ENCODE measurements at places on chromosomes 4 and X.

- H3K36me3 ChIP-seq, result peaks cover 3% of the 10 kb centered on the region
- no peaks in the 10 kb centered on the region for H3K27me3 ChIP-seq
- H3K4me3 ChIP-seq, result no peak overlapping the region
- H3K4me1 ChIP-seq, result peaks cover 13% of the 10 kb centered on the region
- no peak for DNase-seq
Measured at GRCh38 chr4:124234771-124235170, 477.8 kb downstream of the ANKRD50 start.

- no peak overlapping the region for H3K4me3 ChIP-seq
- peaks cover 9% of the 10 kb centered on the region for H3K4me1 ChIP-seq
Measured at GRCh38 chr4:163878336-163879121, 384.0 kb downstream of the TMA16 start.

DNA sequence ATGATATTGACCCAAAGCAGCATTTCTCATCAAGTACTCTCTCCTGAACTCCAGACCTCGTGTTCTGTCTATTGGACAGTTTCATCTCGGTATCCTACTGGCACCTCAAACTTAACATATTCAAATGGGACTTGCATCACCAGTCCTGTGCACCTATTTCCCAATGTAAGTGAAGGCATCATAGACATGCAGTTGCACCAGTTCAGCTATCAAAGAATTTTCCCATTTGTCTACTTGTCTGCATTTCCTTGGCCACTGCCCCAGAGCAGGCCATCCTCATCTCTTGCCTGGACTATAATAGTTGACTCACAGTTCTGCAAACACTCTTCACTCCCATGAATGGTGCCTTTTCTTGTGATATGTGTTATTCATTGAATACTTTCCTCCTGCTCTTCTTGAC, 11.3 kb upstream of the LIMCH1 start:
- no peak overlapping the region for H3K4me3 ChIP-seq
- H3K27ac ChIP-seq, result no peak overlapping the region
- DNase-seq, result no peak
- peaks cover 5% of the 10 kb centered on the region for H3K36me3 ChIP-seq
- peaks cover 55% of the 10 kb centered on the region for H3K4me1 ChIP-seq

GRCh38 chr4:111618908-111619307, 526.3 kb upstream of the FAM241A start:
- no peak overlapping the region for H3K4me3 ChIP-seq
- H3K27me3 ChIP-seq, result no peaks in the 10 kb centered on the region
- no peak for DNase-seq
- no peaks in the 10 kb centered on the region for H3K36me3 ChIP-seq

- peaks cover 35% of the 10 kb centered on the region for H3K4me1 ChIP-seq
- no peak overlapping the region for H3K27ac ChIP-seq
- DNase-seq, result no peak
- H3K36me3 ChIP-seq, result peaks cover 7% of the 10 kb centered on the region
Measured at GRCh38 chr4:123256901-123257300, 139.7 kb upstream of the SPRY1 start.

DNA sequence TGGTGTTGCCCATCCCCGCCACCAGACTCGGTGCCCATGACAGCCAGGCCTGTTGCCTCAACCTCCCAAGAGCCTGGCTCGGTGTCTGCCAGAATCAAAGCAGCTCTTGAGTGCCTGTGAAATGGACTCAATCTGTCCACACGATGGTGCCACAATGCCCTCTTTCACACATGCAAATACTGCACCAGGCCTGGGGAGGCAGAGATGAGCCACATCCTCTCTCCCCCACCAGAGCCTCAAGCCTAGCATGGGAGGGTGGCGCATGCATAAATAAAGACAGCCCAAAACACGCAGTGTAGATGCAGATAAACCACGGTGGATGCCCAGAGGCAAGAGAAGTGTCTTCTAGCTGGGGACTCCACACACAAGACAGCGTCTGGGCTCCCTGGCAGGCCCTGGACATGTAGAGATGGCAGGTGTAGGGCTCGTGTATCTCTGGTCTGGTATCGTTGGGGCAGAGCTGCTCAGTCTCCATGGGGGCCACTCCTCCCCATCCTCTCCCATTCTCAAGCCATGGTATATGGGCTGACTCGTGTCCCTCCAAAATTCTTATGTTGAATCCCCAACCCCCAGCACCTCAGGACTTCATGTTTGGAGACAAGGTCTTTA, 65.6 kb downstream of the JAKMIP1 start:
- H3K27ac ChIP-seq, result no peak overlapping the region
- H3K4me3 ChIP-seq, result no peak overlapping the region
- H3K27me3 ChIP-seq, result peaks cover 11% of the 10 kb centered on the region

GRCh38 chr4:155675709-155676429, 9.2 kb downstream of the GUCY1A1 start:
- H3K36me3 ChIP-seq, result peaks cover 9% of the 10 kb centered on the region
- no peak for DNase-seq
- peaks cover 60% of the 10 kb centered on the region for H3K4me1 ChIP-seq
- peak overlapping the region; percentile 90 for H3K27ac ChIP-seq
- H3K27me3 ChIP-seq, result no peaks in the 10 kb centered on the region

DNA sequence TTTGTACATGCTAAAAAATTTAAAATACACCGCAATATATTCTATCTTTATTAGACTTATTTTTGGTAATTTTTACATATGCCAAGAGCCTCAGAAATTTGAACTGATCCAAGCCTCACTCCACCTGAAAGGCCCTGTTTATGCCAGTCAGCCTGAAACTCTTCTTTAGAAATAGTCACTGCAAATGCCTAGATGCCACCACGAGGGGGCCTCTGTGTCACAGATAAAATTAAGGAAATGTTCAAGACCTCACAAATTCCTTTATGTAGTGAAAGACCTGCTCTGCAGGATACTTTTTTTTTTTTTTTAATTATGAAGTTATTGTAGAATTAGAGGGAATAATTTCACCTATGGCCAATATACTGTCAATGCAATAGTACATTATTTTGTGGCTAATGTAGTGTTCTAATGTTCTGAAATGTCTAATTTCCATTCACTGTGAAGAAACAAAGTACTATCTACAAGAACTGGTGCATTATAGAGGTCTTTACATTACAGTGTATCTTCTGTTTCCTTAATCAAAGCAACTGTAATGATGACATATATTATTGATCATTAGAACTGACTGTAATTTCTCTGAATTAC, 69.8 kb downstream of the DTHD1 start:
- peaks cover 10% of the 10 kb centered on the region for H3K27me3 ChIP-seq
- DNase-seq, result peak; percentile 25
- peak overlapping the region; percentile 43 for H3K27ac ChIP-seq

GRCh38 chr4:44842531-44842930, 116.2 kb upstream of the GNPDA2 start:
- H3K4me1 ChIP-seq, result no peaks in the 10 kb centered on the region
- no peaks in the 10 kb centered on the region for H3K36me3 ChIP-seq
- no peak overlapping the region for H3K4me3 ChIP-seq

GRCh38 chr4:7506119-7506518, 71.4 kb upstream of the PSAPL1 start:
- peaks cover 14% of the 10 kb centered on the region for H3K27me3 ChIP-seq
- no peaks in the 10 kb centered on the region for H3K36me3 ChIP-seq
- no peak overlapping the region for H3K27ac ChIP-seq
- no peak for DNase-seq
- peaks cover 5% of the 10 kb centered on the region for H3K4me1 ChIP-seq

- H3K36me3 ChIP-seq, result no peaks in the 10 kb centered on the region
- no peaks in the 10 kb centered on the region for H3K4me1 ChIP-seq
- H3K27me3 ChIP-seq, result peaks cover 21% of the 10 kb centered on the region
- no peak overlapping the region for H3K4me3 ChIP-seq
- DNase-seq, result no peak
Measured at GRCh38 chrX:1914606-1915365, 299.9 kb downstream of the ASMT start.

DNA sequence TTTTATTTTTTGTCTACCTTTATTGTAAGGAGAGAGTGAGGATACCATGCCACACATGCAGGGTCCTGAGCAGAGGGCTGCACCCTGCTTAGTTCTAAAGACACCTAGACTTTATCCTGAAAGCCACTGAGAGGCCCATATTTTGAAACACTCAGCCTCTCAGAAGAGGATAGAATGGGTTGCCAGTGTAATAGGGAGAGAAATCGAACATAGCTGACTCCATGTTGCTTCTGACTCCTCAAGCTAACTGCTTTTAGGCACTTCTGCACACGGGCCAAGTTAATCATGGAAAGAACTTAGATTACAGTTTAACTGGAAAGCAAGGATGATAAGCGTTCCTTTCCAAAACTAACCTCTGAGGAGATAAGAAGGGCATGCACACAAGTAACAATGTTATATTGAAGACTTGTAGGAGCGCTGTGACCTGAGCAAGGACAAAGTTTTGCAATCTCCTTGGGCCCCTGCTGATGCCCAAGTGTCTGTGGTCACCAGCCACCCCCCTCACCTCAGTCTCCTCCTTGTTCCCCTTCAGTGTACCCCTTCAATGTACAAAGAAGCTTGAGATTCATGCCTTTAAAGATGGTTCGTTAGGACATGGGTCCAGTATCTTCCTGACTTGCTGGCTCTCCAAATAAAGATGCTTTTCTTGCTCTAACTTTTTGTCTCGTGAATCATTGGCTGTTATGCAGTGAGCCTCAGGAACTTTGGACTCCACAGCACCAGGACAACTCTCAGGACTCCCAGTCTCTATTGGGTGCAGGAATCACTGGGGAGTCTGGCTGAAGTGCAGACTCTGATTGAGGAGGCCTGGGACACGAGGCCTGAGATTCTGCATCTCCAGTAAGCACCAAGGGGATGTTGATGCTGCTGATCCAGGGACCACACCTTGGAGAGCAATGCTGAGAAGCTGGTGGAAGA, 25.4 kb upstream of the CD99 start:
- H3K4me1 ChIP-seq, result peaks cover 5% of the 10 kb centered on the region
- DNase-seq, result no peak
- peak overlapping the region; percentile 70 for H3K27ac ChIP-seq
- H3K36me3 ChIP-seq, result peaks cover 1% of the 10 kb centered on the region
- no peaks in the 10 kb centered on the region for H3K27me3 ChIP-seq
- H3K4me3 ChIP-seq, result no peak overlapping the region

DNA sequence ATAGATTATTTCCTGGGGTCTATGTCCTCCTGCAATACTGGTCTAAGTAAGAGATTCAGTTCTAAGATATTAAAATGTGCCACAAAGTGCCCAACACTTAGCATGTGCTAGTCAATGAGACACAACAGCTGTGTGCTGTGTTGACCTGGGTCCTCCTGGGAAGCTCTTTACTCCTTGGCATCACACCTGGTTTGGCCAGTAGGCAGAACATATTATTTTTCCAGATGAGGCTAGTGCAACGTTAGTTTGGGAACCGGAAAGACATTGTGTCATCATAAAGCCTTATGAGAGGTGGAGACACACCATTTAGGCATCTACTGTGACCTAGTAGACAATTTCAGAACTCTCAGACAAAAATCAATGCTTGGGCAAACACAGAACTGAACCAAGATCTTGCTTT, 197.8 kb downstream of the MID1IP1 start:
- H3K4me1 ChIP-seq, result no peaks in the 10 kb centered on the region
- H3K4me3 ChIP-seq, result no peak overlapping the region
- H3K27ac ChIP-seq, result no peak overlapping the region
- DNase-seq, result no peak

DNA sequence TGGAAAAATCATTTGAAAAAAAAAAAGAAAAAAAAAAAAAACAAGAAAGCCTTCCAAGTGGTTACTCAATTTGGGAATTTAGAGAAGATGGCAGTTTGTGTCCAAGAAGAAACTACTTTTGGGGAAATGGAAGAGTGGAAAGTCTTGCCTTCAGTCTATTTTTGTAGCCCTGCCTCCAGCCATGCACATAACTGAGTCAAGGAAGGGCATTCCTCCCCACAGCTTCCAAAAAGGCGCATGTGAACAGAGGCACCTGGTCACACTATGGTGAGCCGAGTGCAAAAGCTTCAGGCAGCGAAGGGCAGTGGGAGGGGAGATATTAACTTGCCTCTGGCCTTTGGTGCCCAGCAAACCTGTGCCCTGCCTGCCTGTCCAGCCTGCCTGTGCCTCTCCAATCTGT, 163.7 kb downstream of the SMIM20 start:
- no peak for DNase-seq
- H3K27ac ChIP-seq, result no peak overlapping the region
- H3K27me3 ChIP-seq, result peaks cover 6% of the 10 kb centered on the region
- peaks cover 29% of the 10 kb centered on the region for H3K4me1 ChIP-seq

- H3K4me3 ChIP-seq, result peak overlapping the region; percentile 63
- DNase-seq, result no peak
- H3K4me1 ChIP-seq, result peaks cover 16% of the 10 kb centered on the region
Measured at GRCh38 chr4:80201252-80202151, 4.2 kb downstream of the PRDM8 start.

GRCh38 chr4:37977471-37978247, 17.5 kb downstream of the PTTG2 start:
- peak overlapping the region; percentile 78 for H3K27ac ChIP-seq
- DNase-seq, result no peak
- H3K36me3 ChIP-seq, result no peaks in the 10 kb centered on the region
- H3K27me3 ChIP-seq, result no peaks in the 10 kb centered on the region
- H3K4me1 ChIP-seq, result peaks cover 22% of the 10 kb centered on the region
- peak overlapping the region; percentile 77 for H3K4me3 ChIP-seq

- H3K27me3 ChIP-seq, result peaks cover 10% of the 10 kb centered on the region
- no peaks in the 10 kb centered on the region for H3K36me3 ChIP-seq
- DNase-seq, result no peak
Measured at GRCh38 chr4:93764639-93765246, 63.8 kb upstream of the ATOH1 start.

GRCh38 chrX:71111921-71112431, 599 bp upstream of the IL2RG start:
- H3K27ac ChIP-seq, result no peak overlapping the region
- H3K4me1 ChIP-seq, result peaks cover 14% of the 10 kb centered on the region
- H3K36me3 ChIP-seq, result no peaks in the 10 kb centered on the region
- DNase-seq, result no peak
- no peaks in the 10 kb centered on the region for H3K27me3 ChIP-seq
- H3K4me3 ChIP-seq, result no peak overlapping the region

GRCh38 chr4:103008875-103009729, 10.4 kb downstream of the SLC9B1 start:
- no peaks in the 10 kb centered on the region for H3K36me3 ChIP-seq
- H3K27me3 ChIP-seq, result peaks cover 15% of the 10 kb centered on the region
- DNase-seq, result no peak

- H3K27me3 ChIP-seq, result no peaks in the 10 kb centered on the region
- no peak overlapping the region for H3K27ac ChIP-seq
- no peak for DNase-seq
- H3K36me3 ChIP-seq, result peaks cover 6% of the 10 kb centered on the region
- no peak overlapping the region for H3K4me3 ChIP-seq
Measured at GRCh38 chr4:84529169-84529751, 30.2 kb upstream of the NKX6-1 start.

- peaks cover 10% of the 10 kb centered on the region for H3K4me1 ChIP-seq
- H3K27me3 ChIP-seq, result no peaks in the 10 kb centered on the region
- no peak overlapping the region for H3K27ac ChIP-seq
- DNase-seq, result no peak
Measured at GRCh38 chr4:68076194-68076593, 53.5 kb downstream of the TMPRSS11F start.
